ENCODE measurements at places on chromosomes 2 and 18.

GRCh38 chr18:58512648-58513588 lies 116.0 kb downstream of the ALPK2 start:
- DNase-seq, result no peak

- no peak for DNase-seq
Observed at GRCh38 chr2:67572721-67573435, 175.7 kb downstream of the ETAA1 start.

GRCh38 chr18:23894661-23895175 lies 119.8 kb upstream of the TTC39C start:
- DNase-seq, result no peak

DNA sequence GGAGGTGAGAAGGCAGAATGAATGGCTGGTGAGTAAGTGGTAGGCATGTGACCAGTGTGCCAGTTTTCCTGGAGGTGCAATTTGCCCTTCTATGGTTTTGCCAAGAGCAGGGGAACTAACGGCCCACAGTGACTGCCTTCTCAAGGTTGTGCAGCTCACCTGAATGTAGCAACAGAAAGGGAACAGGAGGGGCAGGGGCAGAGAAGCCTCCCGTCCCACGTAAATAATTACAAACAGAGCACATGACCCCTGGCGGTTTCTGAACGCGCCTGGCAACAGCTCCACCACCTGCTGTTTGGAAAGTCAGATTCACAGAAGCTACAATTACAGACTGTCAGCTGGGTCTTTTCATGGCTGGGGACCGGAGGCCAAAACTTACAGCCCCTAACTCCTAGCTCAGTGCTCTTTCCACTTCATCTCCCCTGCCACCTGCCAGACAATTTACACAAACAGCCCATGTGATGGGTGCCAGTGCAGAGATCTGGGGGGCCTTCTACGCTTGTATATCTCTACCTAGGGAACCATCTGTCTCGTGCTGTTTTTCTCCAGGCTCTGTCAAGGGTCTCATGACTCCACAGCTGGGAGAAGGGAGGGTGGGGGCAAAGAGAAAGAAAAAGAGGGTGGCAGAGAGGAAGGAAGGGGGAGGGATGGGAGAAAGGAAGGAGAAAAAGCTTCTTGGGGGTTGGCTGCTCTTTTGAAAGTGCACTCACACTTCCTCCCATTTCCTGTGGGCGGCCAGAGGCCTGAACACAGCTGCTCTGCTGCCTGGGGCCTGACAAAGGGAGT lies 69.6 kb downstream of the POLR1A start:
- peak; percentile 86 for DNase-seq

DNA sequence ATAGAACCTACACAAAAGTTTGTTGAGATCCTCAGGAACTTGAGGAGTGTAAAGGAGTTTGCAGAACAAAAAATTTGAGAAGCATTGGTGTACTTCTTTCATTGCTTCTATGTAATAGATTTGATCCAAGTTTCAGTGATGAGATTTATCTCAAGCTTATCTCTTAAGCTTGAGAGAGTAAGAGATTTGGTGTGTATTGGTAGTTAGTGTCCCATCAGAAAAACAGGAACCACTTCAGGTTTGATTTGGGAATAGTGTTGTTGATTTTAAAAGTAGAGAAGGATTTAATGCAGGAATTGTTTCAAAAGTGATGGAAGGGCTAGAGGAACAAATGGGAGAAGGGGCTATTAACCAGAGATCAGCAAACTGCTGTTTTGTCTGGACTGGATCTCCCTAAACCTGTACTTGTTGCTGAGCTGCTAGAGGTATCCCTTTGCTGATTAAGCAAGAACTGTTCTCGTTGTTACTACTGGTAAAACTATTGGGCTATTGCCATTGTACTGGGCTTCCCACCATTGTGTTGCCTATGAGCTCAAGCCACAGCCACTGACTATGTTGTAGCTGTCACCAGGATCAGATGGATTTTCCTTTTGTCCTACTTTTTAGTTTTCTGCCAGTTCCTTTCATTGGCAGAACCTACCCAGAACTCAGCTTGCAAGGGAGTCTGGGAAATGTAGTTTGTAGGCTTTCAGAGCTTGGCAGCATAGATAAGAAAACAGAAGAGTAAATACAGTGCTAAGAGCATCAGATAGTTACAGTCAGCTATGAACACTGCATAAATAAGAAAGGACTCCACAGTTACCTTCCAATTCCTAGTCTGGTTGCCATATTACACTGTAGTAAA lies 39.3 kb downstream of the RAB10 start:
- no peak for DNase-seq

- DNase-seq, result no peak
Observed at GRCh38 chr2:189426886-189427285, 14.4 kb upstream of the WDR75 start.

DNA sequence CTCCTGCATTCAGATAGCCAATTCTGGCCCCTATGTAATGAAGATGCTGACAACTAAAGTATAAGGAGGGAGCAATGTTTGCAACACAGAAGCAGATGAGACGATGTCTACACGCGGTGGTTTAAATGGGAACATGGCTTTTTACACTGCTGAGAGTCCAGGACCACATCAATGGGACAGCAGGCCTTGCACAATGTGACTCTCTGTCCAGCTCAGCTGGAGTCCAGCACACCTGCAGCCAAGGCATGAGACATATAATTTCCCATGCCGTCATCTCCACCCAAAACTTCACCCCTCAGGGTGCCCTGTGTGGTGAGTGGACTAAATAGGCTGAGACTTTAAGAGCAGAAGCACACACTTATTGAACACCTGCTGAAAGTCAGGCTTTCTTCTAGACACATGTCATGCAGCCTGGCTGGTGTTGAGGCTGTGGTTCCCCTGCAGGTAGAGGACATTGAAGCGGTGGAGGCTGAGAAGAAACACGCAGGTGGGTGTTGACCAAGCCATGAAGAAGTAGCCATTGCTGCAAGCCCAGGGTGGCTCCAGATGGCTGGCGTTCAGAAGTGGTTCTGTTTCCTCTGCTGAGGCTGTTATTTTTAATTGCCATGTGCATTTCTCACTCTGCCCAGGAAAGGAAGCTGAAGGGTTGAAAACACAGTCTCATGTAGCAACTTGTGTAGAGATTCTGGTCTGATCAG lies 345.6 kb downstream of the MYCN start:
- DNase-seq, result no peak

DNA sequence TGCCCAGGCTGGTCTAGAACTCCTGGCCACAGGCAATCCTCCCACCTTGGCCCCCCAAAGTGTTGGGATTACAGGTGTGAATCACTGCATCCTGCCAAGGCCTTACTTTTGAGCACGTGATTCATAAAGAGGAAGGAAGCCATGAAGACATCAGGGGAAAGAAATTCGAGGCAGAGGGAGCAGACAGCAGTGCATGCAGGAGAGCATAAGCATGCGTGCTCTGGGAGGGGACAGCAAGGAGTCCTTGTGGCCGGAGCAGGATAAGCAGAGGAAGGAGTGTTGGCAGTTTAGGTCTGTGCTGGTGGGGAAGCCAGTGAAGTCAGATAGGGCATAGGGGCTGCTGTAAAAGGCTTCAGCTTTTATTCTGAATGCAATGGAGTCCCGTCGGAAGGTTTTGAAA lies 400.5 kb upstream of the RAB12 start:
- no peak for DNase-seq

- DNase-seq, result no peak
Observed at GRCh38 chr2:179487010-179487731, 222.5 kb upstream of the SESTD1 start.

DNA sequence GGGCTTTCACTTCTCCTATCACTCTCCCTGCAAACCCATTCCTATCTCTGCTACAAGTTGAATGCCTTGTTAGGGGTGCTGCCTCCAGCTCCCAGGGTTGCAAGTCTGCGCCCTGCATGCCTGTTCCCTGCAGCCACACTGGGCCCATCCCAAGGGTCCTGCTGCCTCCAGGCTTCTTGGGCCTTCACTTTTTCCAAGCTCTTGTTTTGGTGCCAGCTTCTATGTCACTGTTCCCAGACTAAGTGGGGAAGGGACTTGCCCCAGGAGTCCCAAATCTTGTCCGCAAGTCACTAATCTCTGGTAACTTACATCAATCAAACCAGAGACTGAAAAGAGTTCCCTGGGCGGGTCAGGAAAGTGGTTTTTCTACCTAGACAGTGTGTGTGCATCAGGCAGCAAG lies 65.4 kb downstream of the ZCCHC2 start:
- no peak for DNase-seq

DNA sequence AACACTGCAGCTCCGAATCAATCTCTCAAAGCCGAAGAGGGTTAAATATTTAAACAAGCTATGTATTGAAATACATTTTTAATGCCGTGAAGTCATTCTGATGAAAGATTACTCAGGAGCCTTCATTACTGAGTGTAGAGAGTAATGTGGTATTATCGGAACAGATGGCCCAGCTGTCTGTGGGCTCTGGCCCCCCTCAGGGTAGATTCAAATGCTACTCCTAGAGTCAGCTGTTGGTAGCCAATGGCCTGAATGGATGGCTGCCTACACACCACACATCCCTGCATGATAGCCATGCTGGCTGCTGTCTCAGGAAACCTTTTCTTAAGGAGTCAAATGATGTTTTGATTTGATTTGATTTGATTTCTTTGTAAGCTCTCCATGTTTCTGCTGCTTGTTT lies 732.3 kb upstream of the CELF4 start:
- no peak for DNase-seq

DNA sequence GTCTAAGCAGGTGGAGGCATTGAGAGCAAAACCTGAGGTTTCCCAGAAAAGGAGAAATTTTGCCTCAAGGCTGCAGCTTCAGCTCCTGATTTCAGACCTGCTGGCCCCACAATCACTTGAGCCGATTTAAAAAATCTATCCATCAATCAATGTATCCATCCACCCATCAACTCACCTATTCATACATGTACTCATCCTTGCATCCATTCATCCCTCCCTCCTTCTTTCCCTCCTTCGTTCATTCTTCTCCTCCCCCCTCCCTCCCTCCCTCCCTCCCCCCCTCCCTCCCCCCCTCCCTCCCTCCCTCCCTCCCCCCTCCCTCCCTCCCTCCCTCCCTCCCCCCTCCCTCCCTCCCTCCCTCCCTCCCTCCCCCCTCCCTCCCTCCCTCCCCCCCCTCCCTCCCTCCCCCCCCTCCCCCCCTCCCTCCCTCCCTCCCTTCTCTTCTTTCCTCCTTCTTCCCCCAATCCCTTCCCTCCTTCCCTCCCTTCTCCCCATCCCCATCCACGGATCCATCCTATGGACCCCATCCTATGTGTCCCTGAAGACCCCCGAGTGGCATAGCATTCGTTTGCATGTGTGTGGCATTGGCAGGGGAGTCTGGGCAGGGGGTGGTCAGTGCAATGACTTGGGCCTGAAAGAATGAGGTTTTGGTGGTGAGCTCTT lies 6.1 kb upstream of the PXDN start:
- DNase-seq, result no peak

- DNase-seq, result no peak
Observed at GRCh38 chr2:44324971-44325426, 36.3 kb downstream of the PREPL start.

GRCh38 chr2:181037922-181038321 lies 57.5 kb downstream of the UBE2E3 start:
- no peak for DNase-seq

GRCh38 chr18:35163014-35163539 lies 77.8 kb upstream of the ZNF397 start:
- no peak for DNase-seq

GRCh38 chr2:140199312-140199711 lies 1419.1 kb upstream of the NXPH2 start:
- DNase-seq, result no peak

GRCh38 chr2:237700512-237701032 lies 73.2 kb downstream of the LRRFIP1 start:
- no peak for DNase-seq

DNA sequence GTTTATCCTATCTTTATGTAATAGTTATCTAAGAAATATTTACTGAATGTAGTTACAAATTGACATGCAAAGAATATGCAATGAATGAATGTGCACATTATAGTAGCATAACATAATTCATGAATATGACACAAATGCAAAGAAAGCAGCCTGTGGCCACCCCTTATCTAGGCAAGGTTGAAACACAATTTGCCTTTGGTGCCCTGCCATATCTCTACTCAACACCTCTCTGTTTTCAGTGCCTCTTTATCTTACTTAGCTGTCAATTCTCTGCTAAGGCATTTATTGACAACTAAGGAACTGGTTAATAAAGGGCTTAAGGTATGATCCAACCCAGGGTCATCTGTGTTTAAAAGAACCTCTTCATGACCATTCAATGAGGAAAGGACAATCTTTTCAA lies 18.9 kb downstream of the REV1 start:
- no peak for DNase-seq

GRCh38 chr2:233953087-233953801 lies 36.1 kb downstream of the TRPM8 start:
- no peak for DNase-seq

DNA sequence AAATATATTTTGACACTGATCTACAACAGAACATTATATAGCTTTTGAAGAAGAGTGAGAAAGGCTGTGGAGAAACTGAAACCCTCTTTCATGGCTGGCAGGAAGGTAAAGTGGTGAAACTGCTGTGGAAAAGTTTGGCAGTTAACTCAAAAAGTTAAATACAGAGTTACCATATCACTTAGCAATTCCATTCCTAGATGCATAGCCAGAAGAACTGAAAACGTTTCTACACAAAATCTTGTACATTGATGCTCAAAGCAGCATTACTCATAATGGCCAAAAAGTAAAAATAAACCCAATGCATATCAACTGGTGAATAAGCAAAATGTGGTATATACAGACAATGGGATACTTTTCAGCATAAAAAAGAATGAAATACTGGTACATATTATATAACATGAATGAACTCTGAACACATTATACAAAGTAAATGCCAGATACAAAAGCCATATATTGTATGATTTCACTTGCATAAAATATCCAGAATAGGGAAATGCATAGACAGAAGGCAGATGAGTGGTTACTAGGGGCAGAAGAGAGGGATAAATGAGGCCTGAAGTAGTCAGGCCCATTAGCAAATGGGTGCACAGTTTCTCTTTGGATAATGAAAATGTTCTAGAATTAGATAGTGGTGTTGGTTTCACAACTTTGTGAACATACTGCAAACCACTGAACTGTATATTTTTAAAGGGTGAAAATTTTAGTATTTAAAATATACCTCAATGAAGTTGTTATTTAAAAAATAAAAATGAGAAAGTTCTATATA lies 114.3 kb downstream of the DYM start:
- no peak for DNase-seq

GRCh38 chr2:74530239-74531187 lies 780 bp downstream of the HTRA2 start:
- peak; percentile 68 for DNase-seq

DNA sequence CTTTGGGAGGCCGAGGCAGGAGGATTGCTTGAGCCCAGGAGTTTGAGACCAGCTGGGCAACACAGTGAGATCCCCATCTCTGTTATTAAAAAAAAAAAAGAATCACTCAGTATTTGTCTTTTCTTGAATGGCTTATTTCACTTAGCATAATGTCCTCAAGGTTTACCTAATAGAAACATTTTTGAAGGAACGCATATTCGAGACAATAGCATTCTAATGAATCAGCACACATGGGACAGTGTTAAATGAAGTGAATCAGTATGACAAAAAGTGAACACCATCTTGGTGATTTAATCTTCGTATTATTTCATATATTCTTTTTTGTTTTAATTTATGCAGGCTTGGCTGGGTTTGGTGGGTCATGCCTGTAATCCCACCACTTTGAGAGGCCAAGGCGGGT lies 44.7 kb downstream of the WIPF1 start:
- DNase-seq, result no peak

GRCh38 chr2:207506426-207506825 lies 23.3 kb upstream of the CREB1 start:
- DNase-seq, result no peak

All from lower lobe of right lung (tissue), 2 donors.